Activated CD4-positive, alpha-beta T cell treated with anti-CD3 and anti-CD28 coated beads, Interleukin-2, amount 10 ng/mL, durations not matched to agents 24 days and 14 days (primary cell): ENCODE measurements at places on chromosomes 4 and X. TPM values are rescaled to one million over a fixed set of nuclear protein-coding genes. Genes with fewer than 3 reads are reported as not detected.

The SPANXA1 gene
- total RNA-seq = not detected in 2 replicates

The ARSD gene
- total RNA-seq = 1.2 and 1.8 TPM in 2 replicates

The BMPR1B gene
- not detected in 2 replicates for total RNA-seq

The NAP1L3 gene
- total RNA-seq = 0.57 and 0.72 TPM in 2 replicates

The TMSB15A gene
- total RNA-seq = 0.31 TPM in 1 of 2 replicates, not detected in the other

The APBB2 gene
- total RNA-seq = 1.6 and 1.7 TPM in 2 replicates

DNA sequence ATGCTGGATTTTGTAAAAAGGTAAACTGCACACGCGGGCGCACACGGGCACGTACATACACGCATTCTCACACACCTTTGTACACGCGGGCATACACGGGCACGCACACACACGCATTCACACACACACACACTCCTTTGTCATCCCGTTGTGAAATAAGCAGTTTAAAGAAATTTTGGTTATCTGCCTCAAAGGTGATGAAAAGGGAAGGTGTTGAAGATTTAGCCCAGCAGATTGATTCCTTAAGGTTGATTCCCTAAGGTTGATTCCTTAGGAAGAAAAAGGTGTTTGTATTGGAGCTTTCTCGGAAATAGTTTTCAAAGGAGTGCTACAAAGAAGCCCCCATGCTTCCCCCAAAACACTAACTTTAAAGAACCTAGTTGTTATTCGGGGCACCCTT lies 693 bp downstream of the ATP10D start:
- DNase-seq = no peak

- no peak for DNase-seq
These were observed 30.4 kb downstream of the TAF1 start for GRCh38 chrX:71396576-71396975.

DNA sequence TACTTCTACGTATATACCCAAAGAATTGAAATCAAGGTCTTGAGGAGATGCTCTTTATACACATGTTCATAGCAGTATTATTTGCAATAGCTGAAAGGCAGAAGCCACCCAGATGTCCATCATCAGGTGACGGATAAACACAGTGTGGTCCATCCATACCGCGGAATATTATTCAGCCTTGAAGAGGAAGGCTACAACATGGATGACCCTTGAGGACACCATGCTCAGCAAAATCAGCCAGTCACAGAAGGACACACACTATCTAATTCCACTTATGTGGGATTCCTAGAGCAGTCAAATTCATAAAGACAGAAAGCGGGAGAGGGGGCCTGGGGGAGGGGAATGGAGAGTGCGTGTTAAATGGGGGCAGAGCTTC lies 44.5 kb downstream of the RGS12 start:
- peak; percentile 25 for DNase-seq

DNA sequence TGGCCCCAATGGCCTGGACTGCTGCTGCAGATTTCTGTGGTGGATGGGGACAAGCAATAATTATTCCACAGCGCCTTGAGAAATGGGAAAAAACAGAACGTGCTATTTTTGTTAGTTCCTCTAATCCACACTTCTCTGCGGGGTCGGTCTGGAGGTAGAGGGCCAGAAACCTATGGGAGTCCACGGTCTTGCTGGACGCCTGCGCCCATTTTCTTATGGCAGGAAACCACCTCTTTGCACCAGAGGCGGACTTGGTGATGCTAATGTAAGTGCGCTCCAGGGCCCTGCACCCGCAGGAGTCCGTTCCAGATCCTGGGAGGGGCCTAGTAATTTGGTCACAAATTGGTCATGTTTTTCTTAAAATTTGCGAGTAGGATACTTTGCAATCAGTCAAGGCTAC lies 25.9 kb upstream of the CLDN24 start:
- no peak for DNase-seq

DNA sequence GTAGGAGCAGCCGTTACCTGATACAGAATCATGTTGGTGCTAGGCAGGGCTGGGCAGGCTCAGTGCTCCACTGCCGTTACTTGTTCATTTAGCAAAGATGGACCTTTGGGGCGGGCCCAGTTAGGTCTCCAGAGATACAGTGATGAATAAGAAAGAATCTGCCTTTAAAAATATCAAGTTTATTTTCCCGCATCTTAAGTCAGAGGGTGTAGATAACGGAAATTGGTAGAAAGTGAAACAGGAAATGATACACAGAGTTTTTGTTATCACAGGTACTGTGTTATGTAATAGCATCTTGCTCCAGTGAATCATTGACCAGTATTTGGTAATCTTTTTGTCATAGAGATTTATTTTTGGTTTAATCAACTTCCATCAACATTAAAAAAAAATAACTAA lies 5.5 kb downstream of the TMEM131L start:
- peak; percentile 75 for DNase-seq

GRCh38 chr4:177308125-177308524 lies 1.5 kb upstream of the NEIL3 start:
- DNase-seq = peak; percentile 50

GRCh38 chr4:41256740-41257256 lies at the start of gene UCHL1:
Gene UCHL1 (plus strand): TSS chr4:41256928. CDS start chr4:41256977, 49 bp downstream.
- DNase-seq = no peak
